Stimulated activated CD4-positive, alpha-beta T cell treated with anti-CD3 and anti-CD28 coated beads, Interleukin-15, amount 100 ng/mL, for 1 hour (primary cell): ENCODE measurements at places on chromosomes 7 and 10.

- DNase-seq, result no peak
Measured at GRCh38 chr10:27783660-27784059, 38.0 kb upstream of the MKX start.

- DNase-seq, result no peak
Measured at GRCh38 chr10:6114805-6115341, 26.0 kb downstream of the RBM17 start.

DNA sequence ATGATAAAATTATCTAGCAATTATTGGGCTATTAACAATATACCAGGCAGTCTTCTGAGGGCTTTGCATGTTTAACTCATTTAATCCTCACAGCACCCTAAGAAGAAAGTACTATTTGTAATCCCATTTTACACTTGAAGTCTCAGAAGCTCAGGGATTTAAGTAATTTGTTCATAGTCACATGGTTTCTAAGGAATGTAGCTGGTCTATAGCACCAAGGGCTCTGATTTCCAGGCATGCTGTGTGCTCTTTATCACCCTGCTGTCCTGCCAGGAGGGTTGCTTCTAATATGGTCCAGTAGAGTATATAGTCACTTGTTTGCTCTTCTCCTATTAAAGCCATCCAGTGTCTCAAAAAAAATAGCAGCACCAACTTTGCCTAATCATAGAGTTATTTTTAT lies 417.2 kb downstream of the PLXDC2 start:
- DNase-seq, result no peak

DNA sequence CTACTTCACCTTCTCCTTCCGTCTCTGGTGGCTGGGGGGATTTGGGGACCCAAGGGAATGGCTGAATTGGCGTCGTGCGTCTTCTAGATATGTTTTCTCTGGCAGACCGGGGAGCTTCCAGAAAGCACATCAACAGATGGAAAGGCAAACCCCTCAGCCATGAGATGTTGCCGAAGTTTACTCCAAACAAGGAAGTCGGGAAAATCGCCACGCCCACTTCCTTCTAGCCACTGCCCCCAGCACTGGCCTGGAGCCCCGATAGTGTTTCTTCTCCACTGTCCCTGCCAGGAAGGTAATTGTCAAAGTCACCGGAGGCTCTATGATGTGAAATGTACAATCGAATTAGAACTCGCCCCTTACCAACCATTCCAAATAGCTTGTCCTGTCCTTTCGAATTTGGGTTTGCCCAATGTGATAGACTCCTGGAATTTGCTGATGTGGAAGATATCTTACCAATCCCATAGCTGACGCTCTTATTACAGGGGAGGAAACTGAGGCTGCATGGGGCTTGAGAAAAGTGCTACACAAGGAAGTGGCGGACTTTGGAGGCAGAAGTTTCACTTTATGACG lies 191.0 kb downstream of the LSM5 start:
- no peak for DNase-seq

DNA sequence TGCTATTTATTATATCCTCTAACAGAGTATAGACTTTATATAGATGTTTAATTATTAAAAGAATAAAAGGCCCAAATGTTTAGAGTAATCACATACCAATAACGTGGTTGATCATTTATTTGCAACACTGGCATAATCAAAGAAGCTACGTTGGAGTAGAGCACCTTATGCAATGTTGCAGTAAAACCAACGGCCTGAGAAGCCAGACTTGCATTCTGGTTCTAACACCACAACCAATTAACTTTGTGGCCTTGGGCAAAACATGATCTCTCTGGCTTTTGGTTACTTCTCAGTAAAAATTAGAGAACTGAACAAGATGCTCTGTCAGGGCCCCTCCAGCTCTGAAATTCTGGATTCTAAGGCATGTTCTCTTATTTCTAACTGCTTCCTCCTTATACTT lies 476.2 kb downstream of the GRM8 start:
- no peak for DNase-seq

DNA sequence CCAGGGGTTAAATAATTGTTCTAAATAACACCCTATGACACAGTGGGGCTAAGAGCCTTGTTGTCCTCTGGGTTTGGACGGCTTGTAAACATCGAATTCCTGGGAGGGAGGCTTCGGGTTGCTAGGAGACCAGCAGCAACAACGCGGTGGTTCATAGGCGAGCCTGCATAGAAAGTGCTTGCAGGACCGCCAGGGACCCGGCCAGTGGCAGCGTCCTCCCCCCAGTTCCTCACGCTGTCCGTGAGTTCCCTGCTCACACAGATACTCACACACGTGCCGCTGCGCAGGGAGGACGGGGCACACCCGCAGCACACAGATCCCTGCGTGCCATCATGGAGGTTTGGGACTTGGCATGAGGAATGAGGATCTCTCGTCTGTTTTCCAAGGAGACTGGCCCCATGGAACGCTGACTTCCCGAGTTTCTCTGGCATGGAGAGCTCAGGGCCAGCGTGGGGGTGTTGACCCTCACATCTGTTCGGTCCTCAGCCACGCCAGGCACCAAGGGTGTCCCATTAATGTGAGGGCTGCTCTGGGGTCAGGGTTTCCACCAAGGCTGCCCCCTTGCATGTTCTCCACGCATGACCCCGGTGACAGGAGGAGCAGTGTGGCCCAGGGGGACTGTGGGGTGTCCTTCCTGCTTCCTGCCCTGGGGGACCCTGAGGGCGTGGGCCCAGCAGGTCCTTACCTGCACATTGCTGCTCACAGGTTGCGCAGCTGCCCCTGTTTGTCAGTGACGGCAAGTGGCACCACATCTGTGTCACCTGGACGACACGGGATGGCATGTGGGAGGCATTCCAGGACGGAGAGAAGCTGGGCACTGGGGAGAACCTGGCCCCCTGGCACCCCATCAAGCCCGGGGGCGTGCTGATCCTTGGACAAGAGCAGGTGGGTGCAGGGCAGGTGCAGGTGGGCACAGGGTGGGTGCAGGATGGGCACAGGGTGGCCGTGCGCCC lies 9.7 kb downstream of the NPTX2 start:
- no peak for DNase-seq

- no peak for DNase-seq
Measured at GRCh38 chr10:130424418-130424817, 288.2 kb downstream of the GLRX3 start.

DNA sequence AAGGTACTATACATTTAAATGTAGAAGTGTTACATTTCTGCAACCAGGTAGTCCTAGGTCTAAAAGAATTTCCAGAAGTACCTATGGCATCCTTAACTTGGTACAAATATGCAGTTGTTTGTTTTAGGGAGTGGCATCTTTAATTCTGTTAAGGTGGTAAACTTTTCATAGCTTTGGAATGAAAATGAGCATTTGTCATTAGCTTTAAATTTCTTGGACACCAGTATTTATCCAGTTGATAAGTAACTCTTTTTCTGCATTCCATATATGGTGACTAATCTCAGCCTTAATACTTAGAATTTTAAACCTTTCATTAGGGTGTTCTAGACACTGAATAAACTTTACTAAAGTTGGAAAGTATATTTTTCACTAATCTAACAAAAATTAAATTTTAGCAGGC lies 10.8 kb downstream of the SLF2 start:
- no peak for DNase-seq

GRCh38 chr10:85602713-85603112 lies 763.9 kb downstream of the GRID1 start:
- no peak for DNase-seq

GRCh38 chr7:116780521-116780920 lies 81.9 kb upstream of the CAPZA2 start:
- no peak for DNase-seq

GRCh38 chr7:119392-120163 lies 72.8 kb upstream of the FAM20C start:
- DNase-seq, result no peak

DNA sequence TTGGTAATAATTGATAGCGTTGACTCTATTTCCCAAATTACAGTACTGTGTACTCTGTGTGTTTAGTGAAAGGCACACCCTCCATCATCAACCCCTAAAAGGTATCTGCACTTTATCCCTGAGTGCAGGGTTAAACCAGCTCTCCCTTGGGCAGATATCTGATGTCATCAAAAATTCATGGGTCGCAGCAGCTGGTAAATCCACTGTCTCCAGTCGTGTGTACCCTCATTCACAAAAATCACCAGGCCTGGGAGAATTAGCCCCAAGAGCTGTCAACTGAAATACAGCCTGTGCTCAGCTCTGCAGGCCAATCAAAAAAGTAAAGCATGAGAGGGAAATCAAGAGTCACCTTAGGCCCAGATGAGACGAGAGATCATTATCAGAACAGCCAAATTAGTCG lies 103.7 kb downstream of the HIP1 start:
- no peak for DNase-seq

GRCh38 chr7:129101746-129102145 lies 42.8 kb upstream of the TSPAN33 start:
- no peak for DNase-seq

- DNase-seq, result no peak
Measured at GRCh38 chr7:106289848-106290247, 5.1 kb upstream of the NAMPT start.

DNA sequence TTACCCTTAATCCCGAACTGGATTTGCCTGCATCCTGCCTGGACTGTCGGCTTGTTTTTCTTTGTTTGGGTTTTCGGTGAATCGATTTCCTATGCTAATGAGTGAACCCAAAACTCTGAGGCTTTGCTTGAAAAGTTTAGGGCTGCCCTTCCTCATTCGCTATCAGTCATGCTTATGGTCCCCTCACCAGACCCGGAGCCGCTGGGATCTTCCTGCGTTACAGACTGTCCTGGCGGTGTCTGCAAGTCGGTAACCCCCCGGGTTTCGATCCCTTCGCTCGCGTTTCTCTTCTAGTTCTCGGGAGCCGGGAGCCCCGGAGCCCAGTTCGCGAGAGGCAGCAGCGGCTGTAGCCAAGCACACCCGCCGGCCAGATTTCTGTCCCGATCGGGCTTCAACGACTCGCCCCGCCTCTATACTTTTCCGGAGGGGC lies 2.2 kb downstream of the EMX2 start:
- no peak for DNase-seq

GRCh38 chr7:27677912-27678612 lies 15.4 kb upstream of the HIBADH start:
- no peak for DNase-seq

DNA sequence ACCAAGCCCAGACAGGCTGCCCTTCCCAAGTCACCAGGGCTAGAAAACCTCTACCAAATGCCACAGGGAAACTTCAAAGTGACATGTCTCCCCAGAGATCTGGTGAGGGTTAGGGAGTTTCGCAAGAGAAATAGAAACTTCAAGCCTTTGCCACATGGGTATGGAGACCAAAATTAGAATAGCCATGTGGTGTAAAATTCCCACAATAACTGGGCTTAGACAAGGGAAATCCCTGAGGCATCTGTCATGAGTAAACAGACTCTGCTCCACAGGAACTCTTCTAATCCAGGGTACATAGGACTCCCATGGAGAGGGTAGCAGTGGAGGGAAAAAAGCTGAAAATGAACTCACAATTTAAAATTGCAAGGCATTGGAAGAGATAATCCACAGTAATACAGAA lies 14.3 kb downstream of the ADAM12 start:
- DNase-seq, result no peak

DNA sequence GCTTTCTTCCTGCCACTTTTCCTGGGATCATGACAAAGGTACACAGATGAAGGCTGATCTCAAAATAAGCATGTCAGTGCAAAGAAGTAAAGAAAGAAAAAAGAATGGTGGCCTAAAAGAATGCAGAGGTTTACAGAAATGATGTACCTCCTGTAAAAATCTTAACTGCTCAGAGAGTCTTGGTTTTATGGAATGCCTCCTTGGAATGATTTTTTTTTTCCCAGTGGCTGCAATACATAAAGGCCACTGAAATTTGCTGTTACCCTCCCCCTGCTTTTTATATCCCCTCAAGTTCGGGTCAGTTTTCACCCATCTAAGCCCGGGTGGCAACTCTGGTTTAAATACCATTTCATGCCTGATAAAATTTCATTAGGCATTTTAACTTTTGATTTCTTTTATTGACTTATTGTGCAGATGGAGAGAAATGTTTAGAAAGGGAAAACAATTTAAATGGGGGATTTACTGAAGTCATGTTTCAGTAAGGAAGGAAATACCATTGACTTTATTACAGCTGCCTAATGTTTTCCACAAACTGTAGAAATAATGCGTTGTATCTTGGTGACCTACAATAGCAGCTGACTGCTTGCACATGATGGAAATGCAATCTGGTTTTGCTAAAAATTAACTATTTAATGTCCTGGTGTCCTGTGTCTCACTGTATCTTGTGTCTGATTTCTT lies 102.5 kb downstream of the SAMD9 start:
- no peak for DNase-seq

DNA sequence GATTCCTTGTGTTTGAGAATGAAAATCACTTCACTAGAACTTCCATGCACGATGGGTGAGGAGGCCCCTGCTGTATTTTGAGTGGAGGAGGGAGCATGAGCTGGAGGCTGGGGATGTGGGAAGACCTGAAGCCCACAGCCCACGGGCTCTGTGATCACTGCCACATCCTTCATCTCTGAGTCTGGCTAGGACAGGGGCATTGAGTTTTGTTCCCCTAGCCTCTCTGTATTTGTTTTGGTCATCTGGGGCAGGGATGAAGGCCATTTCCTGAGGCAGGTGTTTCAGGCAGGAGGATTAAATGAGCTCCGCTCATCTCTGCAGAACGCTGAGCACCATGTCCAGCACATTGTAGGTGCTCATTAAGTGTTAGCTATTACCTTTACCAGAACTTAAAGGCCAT lies 293.6 kb downstream of the GLRX3 start:
- no peak for DNase-seq

DNA sequence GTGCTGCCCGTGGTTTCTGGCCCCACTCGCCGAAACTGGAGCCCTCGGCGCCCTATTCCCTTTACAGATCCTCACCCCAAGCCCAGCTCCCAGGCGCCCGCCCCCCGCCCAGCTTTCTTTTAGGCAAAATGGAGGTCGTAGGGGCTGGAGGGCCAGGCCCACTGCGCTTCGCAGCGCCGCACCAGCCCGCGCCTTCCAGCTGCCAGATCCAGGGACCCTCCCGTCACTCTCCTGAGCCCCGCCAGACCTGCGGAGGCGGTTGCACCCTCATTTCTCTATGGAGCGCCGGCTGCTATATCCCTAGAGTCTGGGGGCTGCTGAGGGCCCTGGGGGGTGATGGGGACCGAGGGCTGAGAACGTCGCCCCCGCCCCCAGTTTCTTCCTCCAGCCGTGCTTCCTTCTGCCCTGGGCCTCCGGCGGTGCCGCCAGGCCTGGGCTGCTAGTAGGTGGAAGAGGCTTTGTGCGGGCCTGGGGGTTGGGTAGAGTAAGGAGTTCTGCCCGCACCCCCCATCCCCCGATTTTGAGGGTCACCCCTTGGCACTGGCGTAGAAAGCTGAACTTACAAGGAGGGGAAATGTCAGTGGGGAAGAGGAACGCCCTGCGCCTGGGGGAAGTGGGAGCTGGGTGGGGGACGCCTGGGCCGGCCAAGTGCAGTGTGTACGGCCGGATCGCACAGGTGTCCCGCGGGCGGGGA lies 1.0 kb downstream of the GNB2 start:
- no peak for DNase-seq
